ENCODE measurements at places on chromosomes 1 and 21. TPM values are rescaled to one million over a fixed set of nuclear protein-coding genes. Genes with fewer than 3 reads are reported as not detected.

- DNase-seq = no peak
- no peak overlapping the region for H3K27ac ChIP-seq
- no peaks in the 10 kb centered on the region for H3K27me3 ChIP-seq
- peaks cover 28% of the 10 kb centered on the region for H3K4me1 ChIP-seq
- H3K4me3 ChIP-seq = no peak overlapping the region
- no peaks in the 10 kb centered on the region for H3K36me3 ChIP-seq
Observed at GRCh38 chr1:14631421-14631820, 32.9 kb downstream of the KAZN start.

- no peaks in the 10 kb centered on the region for H3K27me3 ChIP-seq
- peaks cover 8% of the 10 kb centered on the region for H3K36me3 ChIP-seq
- H3K4me1 ChIP-seq = no peaks in the 10 kb centered on the region
- DNase-seq = no peak
- no peak overlapping the region for H3K27ac ChIP-seq
- H3K4me3 ChIP-seq = no peak overlapping the region
Observed at GRCh38 chr1:2803086-2803930, 1.8 kb upstream of the TTC34 start.

- DNase-seq = no peak
- H3K4me1 ChIP-seq = no peaks in the 10 kb centered on the region
- no peak overlapping the region for H3K27ac ChIP-seq
- peaks cover 4% of the 10 kb centered on the region for H3K36me3 ChIP-seq
Observed at GRCh38 chr21:44949161-44949778, 9.4 kb downstream of the SLX9 start.

- H3K36me3 ChIP-seq = peaks cover 2% of the 10 kb centered on the region
- H3K4me1 ChIP-seq = peaks cover 42% of the 10 kb centered on the region
- no peak for DNase-seq
- H3K27me3 ChIP-seq = no peaks in the 10 kb centered on the region
Observed at GRCh38 chr1:53944469-53945182, 873 bp downstream of the IFT25 start.

- H3K4me1 ChIP-seq = peaks cover 25% of the 10 kb centered on the region
- no peak for DNase-seq
- no peak overlapping the region for H3K4me3 ChIP-seq
- no peak overlapping the region for H3K27ac ChIP-seq
Observed at GRCh38 chr1:56584910-56585528, 5.7 kb upstream of the PLPP3 start.

- no peak overlapping the region for H3K4me3 ChIP-seq
- H3K36me3 ChIP-seq = peaks cover 4% of the 10 kb centered on the region
- no peak overlapping the region for H3K27ac ChIP-seq
- peak; percentile 17 for DNase-seq
- H3K27me3 ChIP-seq = no peaks in the 10 kb centered on the region
Observed at GRCh38 chr1:228277491-228278431, 69.9 kb downstream of the OBSCN start.

OR2L8 gene
- not detected for total RNA-seq

TMEM63A gene
- total RNA-seq = 75.7 TPM

LENEP gene
- 1.3 TPM for total RNA-seq

- H3K4me3 ChIP-seq = no peak overlapping the region
- no peaks in the 10 kb centered on the region for H3K27me3 ChIP-seq
- peaks cover 8% of the 10 kb centered on the region for H3K4me1 ChIP-seq
- H3K36me3 ChIP-seq = no peaks in the 10 kb centered on the region
Observed at GRCh38 chr1:64312431-64312830, 109.0 kb downstream of the UBE2U start.

APOBEC4 gene
- total RNA-seq = not detected

TP73 gene
- total RNA-seq = 1.4 TPM

DNA sequence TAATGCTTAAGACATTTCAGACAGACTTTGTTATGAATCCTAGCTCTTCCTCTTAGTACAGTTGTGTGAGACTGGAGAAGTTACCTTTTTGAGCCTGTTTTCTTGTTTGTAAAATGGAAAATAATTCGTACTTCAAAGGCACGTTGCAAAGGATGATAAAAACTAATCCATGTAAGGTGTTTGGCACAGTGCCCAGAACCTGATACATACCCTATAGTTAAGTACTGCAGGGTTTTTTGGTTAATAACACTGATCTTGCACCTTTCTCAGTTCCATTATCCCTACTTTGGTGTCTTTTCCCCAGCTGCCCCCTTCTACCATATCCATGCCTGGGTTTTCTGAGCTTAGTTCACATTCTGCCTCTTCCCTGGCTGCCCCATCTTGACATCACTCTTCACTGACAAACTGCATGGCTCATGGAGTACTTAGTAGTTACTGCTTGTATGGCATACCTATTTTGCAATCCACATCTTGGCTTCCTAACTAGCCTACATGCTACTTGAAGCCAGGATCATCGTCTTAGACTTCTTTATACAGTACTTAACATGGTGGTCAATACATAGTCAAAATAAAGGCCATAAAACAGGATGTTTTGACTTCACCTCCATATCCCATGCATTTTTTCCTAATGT, 10.1 kb downstream of the CCDC185 start:
- H3K4me1 ChIP-seq = peaks cover 14% of the 10 kb centered on the region
- H3K27ac ChIP-seq = no peak overlapping the region
- no peaks in the 10 kb centered on the region for H3K36me3 ChIP-seq
- no peak for DNase-seq
- no peak overlapping the region for H3K4me3 ChIP-seq
- H3K27me3 ChIP-seq = peaks cover 17% of the 10 kb centered on the region

GRCh38 chr1:47759936-47760629, 237.1 kb downstream of the TRABD2B start:
- no peak overlapping the region for H3K4me3 ChIP-seq
- no peak for DNase-seq
- no peaks in the 10 kb centered on the region for H3K36me3 ChIP-seq
- H3K27me3 ChIP-seq = peaks cover 23% of the 10 kb centered on the region

DNA sequence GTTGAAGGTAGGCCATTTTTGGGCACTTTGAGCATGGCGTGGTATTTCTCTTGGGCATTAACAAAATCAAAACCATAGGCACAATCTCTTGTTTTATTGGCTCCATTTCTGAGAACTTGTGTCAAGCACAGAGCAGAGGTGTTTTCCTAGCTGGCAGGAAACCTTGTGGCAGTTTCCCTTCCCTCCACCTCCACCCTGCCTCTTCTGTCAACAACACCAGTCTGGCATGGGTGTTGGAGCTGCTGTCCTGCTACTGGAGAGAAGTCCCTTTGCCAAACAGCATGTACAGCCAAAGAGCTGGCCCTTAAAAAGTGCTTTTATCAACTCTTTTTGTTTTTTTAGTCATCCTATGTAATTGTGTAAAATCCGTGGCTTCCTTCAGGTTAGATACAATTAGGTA, 16.0 kb downstream of the ATP1A1 start:
- H3K4me3 ChIP-seq = no peak overlapping the region
- peaks cover 76% of the 10 kb centered on the region for H3K36me3 ChIP-seq
- H3K27ac ChIP-seq = no peak overlapping the region
- H3K27me3 ChIP-seq = no peaks in the 10 kb centered on the region
- H3K4me1 ChIP-seq = peaks cover 4% of the 10 kb centered on the region
- DNase-seq = no peak
